Small intestine (tissue), 16 donors: ENCODE measurements at places on chromosomes 2 and 18.
A peak's percentile ranks its signal among the peaks of the same experiment; 100 is the strongest.

DNA sequence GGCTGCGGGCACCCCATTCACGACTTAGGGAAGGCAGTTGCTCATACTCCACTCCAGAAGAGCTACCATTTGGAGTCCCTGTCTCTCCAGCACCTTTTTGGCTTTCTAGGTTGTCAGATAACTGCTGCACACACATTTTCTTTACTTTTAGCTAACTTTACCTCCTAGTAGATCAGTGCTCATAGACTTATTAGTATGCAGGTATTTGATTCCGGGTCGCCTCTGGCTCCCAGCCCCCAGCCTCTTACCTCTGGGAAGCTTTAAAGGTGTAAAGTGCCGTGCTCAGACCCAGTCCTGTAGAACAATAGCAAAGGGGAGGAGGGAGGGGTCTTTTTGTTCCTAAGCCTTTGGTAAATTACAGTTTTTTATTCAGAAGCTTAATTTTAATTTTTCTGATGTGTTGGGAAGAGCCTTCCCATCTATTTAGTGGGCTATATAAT lies 102.9 kb downstream of the SPTBN1 start:
- no peak for DNase-seq

DNA sequence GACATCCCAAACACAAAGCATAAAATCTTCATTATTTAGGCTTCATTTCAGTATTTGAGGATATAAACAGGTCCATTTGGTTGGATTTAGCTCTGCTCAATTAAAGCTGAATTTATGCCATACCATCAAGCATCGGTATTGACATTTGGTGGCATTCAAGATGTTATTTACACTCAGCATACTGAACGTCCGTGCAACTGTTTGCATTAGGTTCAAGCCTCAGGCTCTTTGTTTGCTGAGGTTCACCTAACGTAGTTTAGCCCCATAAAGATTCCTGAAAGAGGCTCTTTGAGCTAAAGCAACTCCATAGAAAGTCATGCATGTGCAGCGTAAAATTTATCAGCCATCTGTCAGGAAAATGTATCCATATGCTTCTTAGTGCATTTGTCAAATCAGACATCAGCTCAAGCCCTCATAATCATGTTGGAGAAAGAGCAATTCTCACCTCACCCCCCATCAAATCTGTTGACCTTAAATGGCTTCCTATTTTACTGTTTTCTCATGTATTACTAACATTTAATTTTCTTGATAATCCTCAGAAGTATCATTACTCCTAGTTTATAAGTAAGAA lies 366.9 kb downstream of the EPHA4 start:
- DNase-seq: peak; percentile 29

DNA sequence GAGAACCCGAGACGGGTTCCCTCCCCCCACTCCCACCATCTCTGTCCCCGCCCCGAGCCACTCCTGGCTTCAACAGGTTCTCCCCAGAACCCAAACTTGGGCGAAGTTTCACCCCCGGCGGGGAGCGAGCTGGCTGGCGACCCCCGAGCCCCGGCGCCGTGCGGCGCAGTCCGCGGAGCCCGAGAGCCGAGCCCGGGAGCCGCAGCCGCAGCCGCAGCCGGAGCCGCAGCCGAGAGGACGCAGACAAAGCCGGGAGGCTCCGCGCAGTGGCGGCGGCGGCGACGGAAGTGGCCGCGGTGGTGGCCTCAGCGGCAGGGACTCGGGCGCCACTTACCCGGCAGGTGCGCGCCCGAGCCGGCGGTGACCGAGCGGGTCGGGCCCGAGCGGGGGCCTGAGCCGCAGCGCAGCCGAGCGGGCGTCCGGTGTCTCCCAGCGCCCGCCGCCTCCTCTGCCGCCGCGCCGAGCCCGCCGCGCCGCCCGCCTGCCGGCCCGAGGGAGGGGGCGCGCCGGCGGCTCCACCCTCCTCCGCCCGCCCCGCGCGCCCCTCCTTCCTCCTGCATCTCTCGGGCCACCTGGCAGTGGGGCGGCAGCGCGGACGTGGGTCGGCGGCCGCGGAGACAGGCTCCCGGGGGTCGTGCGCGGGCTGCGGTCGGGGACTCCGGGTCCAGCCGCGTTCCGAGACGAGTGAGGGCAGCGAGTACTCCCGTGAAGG lies at the start of gene ECEL1:
Gene ECEL1 (minus strand): TSS at position 450 of the 712 bp plus-strand sequence. CDS start 1,181 bp downstream, outside the sequence.
- DNase-seq: no peak

- DNase-seq: no peak
Observed at GRCh38 chr18:12890964-12891363, 6.9 kb upstream of the PTPN2 start.

DNA sequence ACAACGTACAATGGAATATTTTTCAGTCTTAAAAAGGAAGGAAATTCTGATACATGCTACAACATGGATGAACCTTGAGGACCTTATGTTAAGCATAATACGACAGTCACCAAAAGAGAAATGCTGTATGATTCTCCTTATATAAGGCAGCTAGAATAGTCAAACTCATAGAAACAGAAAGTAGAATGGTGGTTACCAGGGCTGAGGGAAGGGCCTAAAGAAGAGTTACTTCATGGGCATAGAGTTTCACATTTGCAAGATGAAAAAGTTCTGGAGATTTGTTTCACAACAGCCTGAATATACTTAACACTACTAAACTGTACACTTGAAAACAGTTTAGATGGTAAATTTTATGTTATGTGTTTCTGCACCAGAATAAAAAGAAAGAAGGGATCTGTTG lies 113.3 kb downstream of the GALNT1 start:
- no peak for DNase-seq

DNA sequence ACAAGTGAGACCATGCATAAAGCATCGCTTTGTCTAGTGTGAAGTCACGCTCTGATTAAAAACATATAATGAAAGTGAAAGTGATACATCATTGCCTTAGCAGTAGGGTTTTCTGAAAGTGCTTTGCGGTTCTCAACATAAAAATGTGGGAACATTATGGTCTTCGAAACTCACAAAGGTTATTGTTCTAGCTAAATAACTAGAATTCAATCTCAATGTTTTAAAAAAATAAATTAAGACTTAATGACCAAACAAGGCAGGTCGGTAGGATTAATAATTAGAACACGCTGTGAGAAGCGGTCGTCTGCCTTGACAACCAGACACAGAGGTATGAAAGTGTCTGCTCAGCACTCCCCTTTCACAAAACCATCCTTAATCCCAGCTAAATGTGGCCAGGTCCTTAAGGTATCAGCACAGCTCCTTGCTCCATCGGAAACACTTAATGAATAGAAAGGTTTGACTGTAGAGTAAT lies 42.2 kb downstream of the KLHL14 start:
- peak; percentile 47 for DNase-seq

- no peak for DNase-seq
Observed at GRCh38 chr2:127620866-127621265, 25.1 kb upstream of the GPR17 start.

GRCh38 chr2:78109272-78109671 lies 587.1 kb upstream of the LRRTM4 start:
- no peak for DNase-seq

GRCh38 chr18:70627182-70627802 lies 338.4 kb downstream of the SOCS6 start:
- DNase-seq: no peak

DNA sequence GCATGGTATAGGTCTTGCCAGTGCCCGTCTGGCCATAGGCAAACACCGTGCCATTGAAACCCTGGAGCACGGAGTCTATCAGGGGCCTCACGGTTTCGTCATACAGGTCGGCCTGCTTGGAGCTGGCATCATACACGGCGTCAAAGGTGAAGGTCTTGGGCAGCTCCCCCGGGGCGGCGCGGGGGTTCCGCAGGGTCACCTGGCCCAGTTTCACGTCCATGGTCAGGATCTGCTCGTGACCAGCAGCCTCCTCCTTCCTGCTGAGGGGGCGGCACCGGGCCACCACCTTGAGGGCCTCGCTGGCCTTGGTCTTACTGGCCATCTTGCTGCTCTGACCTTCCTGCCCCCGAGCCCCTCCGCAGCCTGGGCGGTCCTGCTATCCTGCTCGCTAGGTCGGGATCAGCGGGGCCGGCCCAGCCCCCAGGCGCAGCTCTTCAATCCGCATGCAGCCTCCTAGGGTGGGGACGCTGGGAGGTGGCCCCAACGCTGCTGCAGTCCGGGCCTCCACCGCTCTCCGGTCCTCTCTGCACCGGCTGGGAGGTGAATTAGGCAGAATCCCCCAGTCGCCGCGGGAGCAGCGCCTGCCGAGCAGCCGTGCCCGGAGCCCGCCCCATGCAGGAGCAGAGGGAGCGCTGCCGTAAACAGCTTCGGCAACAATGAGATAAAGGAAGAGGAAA lies 563 bp downstream of the KIF3C start:
- DNase-seq: no peak

DNA sequence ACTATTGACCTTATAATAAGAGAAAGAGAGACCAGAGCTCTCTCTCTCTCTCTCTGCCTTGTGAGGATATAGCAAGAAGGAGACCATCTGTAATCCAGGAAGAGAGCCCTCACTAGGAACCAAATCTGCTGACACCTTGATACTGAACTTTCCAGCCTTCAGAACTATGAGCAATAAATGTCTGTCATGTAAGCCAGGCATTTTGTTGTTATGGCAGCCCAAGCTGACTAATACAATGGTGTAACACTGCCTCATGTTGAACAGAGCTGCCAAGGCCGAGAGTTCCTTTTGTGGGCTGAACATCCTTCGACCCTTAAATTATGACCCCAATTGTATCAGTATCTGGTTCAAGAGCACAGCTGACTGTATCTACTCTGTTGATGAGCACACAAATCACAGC lies 108.0 kb downstream of the LRRC30 start:
- no peak for DNase-seq

DNA sequence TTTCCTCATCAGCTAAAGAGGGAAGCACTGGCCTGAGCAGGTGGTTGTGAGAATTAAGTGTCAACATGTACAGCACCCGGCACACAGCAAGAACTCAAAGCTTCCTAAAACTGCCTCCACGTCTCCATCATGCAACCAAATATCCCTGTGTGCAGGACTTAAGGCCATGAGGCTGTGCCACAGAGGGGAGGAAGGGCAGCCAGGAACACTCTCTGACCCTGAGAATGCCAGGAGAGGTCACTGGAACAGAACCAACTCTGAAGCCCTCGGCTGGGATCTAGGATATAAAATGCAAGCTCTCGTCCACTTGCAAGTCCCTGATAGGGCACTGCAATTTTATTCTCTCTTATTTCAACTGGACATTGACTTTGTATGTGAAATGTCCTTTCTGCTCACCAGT lies 12.2 kb upstream of the NPAS2 start:
- no peak for DNase-seq

- DNase-seq: no peak
Observed at GRCh38 chr2:172484706-172485105, 57.3 kb downstream of the ITGA6 start.

DNA sequence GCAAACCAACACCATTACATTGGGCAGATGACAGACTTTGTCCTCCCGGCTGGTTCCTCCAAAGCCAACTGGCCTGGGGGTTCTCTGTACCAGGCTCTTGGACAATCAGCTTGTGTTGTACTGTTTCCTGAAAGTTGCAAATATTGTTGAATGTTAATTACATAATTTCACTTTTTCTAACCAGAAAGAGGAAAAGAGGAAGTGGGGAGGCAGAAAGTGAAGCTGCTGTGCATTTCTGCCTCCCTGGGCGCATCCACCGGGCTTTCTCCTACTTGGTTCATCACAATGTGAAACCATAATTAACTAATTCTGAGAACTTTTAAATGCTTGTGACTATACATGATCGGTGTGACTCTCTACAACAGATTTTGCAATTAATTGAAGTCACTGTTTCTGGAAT lies 10.1 kb downstream of the TWIST2 start:
- DNase-seq: no peak

GRCh38 chr2:181656450-181657291 lies at the start of gene CERKL:
Gene CERKL (minus strand): TSS chr2:181657105. CDS start chr2:181657006, 99 bp downstream.
- peak; percentile 75 for DNase-seq

- no peak for DNase-seq
Observed at GRCh38 chr18:40058811-40059570, 1896.0 kb upstream of the PIK3C3 start.

- DNase-seq: peak; percentile 36
Observed at GRCh38 chr2:56185101-56185581, 1.4 kb downstream of the CCDC85A start.

GRCh38 chr2:219662566-219662965 lies 35.1 kb downstream of the SLC4A3 start:
- DNase-seq: no peak

- DNase-seq: no peak
Observed at GRCh38 chr2:231600619-231601355, 8.1 kb downstream of the TEX44 start.

- DNase-seq: peak; percentile 58
Observed at GRCh38 chr2:231680992-231681852, 27.1 kb upstream of the PTMA start.

GRCh38 chr2:15432642-15433256 lies 128.4 kb downstream of the NBAS start:
- no peak for DNase-seq

DNA sequence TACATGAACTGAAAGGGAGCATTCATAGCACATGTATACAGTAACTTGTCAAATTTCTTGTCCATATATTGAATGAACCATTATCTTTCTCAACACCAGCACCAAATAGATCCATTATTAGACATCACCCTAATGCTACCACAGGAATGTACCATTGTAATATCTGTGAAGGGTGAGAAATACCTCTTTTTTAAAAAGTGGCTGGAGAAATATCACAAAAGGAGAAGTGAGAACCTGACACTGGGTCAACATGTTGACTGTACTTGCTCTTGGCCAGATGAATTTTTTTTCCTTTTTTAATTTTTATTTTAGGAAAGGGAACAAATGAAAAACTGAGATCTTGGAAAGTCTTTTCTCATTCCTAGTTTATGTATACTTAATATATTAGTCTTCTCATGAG lies 63.5 kb downstream of the CAVIN2 start:
- no peak for DNase-seq

GRCh38 chr18:8696749-8697211 lies 8.6 kb upstream of the MTCL1 start:
- DNase-seq: peak; percentile 62

- no peak for DNase-seq
Observed at GRCh38 chr2:143603846-143604565, 474.8 kb downstream of the ARHGAP15 start.
